ENCODE measurements at places on chromosomes 6 and 20.
A peak's percentile ranks its signal among the peaks of the same experiment; 100 is the strongest.

GRCh38 chr6:12804952-12805645 lies 88.5 kb downstream of the PHACTR1 start:
- no peak for DNase-seq

DNA sequence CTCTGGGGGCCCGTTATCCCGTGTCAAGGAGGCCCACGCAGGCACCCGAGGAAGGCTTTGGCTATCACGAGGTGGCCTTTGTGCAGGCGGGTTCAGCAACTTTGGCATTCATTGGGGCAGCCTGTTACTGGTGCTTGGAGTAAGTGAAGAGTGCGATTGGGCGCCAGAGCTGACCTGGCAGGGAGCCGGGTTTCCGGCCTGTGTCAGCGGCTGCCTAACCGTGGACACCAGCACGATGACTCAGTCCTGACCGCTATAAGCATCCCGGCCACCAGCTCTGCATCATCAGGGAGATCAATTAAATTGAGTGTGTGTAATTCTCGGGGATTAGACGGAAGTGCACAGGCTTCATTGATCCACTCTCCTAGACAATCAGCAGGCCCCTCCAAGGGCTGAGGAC lies 45.9 kb downstream of the CDH4 start:
- DNase-seq = no peak

- peak; percentile 30 for DNase-seq
Observed at GRCh38 chr6:33008944-33009861, at the start of gene HLA-DOA. TSS of gene HLA-DOA (minus strand) at chr6:33009591.

DNA sequence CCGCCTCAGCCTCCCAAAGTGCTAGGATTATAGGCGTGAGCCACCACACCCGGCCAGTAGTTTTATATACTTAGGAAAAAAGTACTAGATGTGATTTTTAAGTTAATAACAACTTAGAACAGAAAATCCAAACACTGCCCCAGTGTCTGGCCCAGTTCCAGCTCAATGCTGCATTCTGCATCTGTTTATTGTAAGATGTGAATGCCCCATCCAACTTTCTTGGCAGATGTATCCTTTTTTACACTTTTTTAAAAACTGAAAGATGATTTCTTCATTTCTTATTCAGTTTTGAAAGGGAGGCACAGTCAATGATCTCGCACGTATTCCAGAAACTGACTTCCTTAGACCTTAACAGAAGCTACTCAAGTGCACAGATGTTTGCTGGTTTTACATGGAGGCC lies 85.6 kb upstream of the SRSF6 start:
- DNase-seq = no peak

- no peak for DNase-seq
Observed at GRCh38 chr6:168016176-168016620, 18.7 kb downstream of the KIF25 start.

DNA sequence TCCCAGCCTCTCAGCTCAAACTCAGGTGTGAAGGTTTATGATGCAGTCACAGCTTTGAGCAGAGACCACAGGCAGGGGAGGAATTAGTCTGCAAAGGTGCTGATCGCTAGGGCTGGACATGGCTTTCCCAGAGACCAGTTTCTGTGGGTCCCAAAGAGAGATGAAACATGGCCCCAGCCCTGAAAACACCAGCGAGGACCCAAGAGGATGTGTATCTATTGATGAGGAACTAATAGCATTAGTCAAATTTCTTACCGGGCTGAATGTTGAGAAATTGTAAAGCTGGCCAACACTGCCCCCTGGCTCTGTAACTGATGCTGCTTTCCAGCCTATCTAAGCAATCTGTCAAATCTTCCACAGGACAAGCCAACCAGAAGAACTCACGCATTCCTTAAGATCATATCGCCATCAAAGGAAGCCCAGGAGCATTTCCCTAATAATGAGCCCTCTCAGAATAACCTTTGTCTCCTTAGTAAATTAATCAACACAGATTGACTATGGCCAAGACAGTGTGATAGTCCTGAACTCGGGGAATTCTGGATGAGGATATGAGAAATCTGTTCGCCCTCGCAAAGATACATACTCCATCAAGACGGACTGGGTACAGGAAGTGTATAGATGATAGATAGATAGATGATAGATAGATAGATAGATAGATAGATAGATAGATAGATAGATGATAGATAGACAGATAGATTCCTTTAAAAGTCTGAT lies 7.8 kb upstream of the ACSS1 start:
- peak; percentile 68 for DNase-seq

DNA sequence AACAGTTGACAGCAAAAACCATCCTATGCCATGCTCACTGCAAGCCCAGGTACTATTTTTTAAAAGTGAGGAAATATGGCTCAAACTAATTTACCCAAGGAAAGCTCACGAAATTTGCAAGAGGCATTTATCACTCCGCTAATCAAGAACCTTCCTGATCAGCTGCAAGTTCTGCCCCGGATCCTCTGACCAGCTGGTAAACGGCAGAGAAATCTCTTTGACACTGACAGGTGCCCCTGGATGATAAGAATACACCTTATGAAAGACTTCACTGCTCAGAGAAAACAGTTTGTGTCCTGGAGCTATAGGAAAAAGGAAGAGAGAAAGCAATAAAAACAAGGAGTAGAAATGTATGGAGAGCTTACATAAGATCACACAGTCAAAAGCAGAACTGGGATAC lies 6.4 kb downstream of the CNKSR3 start:
- DNase-seq = no peak

GRCh38 chr20:62722627-62723026 lies 14.0 kb downstream of the NTSR1 start:
- no peak for DNase-seq

- no peak for DNase-seq
Observed at GRCh38 chr6:113194090-113194489, 663.1 kb upstream of the MARCKS start.

DNA sequence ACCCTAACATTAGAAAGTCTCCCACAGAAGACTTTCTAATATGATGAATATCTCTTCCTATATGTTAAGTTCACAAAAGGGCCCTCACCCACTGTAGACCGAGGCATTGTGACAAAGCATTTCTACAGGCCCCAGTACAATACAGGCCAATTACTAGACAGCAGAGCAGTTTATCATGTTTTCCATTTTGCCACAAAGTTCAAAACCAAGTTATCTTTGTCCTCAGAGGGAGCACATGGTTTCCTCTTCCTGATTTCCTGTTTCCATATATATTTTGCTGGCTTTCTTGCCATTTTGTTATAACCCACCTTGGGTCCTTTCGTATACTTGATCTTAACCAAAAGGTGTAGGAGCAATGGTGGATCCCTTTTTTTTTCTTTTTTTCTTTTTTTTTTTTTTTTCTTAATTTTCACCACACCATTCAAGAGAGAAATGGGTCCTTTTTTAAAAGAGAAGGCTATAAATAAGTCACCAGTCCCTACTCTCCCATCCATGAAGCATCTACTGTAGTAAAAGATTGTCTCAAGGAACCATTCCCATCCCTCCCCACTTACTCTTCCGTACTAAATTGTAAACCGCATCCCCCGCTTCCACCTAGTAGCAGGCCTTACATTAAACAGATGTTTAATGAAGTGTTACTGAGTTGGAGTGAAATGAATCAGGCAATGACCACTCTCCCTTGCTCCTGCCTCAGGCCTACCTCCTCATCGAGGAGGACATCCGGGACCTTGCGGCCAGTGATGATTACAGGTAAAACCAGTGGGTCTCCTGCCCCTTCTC lies 2.1 kb upstream of the UBE2C start:
- DNase-seq = no peak

DNA sequence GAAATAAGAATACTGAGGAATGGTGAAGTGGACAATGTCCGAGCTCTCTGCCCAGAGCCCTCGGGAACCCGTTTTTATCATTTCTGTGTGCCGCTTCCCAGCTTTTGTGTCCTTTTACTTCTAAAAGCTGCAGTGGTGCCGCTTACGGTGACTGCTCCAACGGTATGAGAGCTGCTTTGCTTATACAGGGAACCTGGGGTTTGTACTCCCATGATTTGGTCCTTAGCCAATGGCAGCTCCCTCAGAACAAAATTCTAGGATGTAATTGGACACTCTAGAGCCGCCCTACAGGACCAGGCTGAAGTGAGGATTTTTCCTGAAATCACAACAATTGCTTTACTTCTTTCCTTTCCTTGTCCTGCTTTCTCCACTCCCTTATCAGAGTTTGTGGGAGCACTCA lies 24.2 kb upstream of the PCSK2 start:
- no peak for DNase-seq

DNA sequence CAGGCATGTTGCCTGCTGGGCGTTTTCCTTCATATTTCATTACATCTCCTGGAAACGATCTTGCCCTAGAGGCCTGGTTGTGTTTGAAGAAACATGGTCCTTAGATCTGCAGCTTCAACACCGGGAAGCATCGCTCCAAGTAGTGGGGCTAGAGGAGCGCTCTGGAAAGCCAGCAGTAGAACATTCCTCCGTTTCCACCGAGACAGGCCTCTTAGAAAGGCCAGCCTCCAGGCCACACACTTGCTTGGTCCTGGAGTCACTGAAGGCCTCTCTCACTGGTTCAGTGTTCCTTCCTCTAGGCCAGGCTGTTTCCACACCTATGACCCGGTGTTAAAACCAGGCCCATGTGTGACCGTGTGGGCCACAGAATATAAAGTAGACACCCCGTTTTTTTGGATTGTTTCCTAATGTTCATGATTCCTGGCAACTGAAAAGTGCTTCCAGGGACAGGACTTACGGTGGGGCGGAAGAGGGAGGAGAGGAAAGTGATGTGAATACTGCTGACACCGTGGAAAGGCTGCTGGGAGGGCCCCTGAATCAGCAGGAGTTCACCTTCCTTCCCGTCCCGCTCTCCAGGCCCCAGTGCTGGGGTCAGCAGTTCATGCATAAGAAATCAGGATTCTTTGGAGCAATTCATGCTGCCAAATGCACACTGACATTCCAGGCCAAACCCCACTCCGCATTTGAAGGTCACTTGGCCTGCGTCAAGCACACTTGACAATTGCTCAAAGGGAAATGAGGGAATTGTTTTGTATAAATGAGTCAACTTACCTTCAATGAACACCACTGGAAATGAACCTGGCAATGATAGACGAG lies 83.8 kb downstream of the IYD start:
- no peak for DNase-seq

DNA sequence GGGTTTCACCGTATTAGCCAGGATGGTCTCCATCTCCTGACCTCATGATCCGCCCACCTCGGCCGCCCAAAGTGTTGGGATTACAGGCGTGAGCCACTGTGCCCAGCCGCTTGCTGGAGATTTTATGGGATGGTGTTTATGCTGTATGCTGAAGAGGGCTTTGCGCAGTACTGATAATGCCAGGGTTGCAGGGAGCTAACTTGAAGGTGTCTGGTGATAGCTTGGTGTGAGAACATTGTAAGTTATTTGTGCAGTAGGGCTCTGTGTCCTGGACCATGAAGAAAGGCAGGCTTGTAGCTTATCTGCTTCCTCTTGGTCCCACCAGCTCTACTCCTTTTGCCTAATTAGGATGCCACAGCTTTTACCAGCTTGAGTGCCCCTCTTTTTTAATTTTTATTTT lies 157.0 kb upstream of the DTNBP1 start:
- DNase-seq = no peak

DNA sequence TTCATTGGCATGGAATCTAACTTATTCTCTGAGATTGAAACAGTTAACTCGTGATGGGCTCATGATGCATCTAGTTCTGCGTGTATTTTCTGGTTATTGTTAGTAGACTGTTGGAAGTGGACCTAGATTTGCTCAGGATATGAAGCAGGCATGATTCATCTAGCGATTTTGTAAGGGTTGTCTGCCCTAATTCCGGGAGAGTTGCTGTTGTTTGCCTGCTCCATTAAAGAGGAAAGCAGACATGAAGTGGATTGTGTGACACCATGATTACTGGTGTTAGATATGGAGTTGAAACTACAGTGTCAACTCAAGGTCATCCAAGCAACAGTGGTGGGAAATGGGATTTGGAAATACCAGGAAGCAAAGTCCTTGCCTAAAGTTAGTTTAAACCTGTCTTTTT lies 41.0 kb downstream of the SOX4 start:
- DNase-seq = no peak

Data from activated CD4-positive, alpha-beta T cell treated with anti-CD3 and anti-CD28 coated beads, Interleukin-2, amount 50 U/mL, for 48 hours (primary cell).